ENCODE measurements at places on chromosomes 5 and 9.

DNA sequence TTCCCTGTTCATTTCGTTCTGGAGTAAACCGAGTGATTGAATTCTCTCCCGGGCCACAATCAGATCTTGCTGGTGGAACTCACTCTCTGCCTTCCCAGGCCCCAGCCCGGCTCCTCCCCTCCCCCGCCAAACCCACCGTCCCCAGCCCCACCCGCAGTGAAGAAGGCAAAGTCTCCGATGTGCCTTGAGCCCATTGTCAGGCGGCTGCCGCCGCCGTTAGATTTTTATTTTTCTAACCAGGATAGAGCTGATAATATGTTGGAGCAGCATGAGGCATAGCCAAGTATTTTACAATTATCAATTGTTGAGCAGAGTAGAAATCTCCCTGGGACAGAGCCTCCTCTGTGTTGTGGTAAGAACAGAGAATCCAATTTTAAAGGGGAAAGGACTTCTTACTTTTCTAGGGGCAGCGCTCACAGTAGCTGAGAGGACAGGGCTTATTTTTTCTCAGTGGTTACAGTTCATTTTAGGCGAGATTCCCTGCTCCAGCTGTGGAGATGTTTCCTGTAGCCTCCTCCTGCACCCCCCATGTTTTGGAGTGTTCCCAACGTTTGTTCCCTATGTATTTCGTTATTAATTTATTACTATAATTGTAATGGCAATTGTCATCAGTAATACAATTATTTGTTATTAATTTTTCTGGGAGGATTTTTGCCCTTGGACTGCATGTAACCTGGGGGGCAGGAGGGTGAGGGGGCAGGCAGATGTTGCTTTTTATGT lies 1.3 kb downstream of the PSAT1 start:
- no peaks in the 10 kb centered on the region for H3K27me3 ChIP-seq
- no peak overlapping the region for H3K27ac ChIP-seq
- peaks cover 19% of the 10 kb centered on the region for H3K4me1 ChIP-seq
- no peaks in the 10 kb centered on the region for H3K36me3 ChIP-seq
- no peak for DNase-seq

GRCh38 chr5:79395296-79395695 lies 118.6 kb downstream of the HOMER1 start:
- no peak overlapping the region for H3K27ac ChIP-seq
- H3K4me1 ChIP-seq = no peaks in the 10 kb centered on the region
- H3K27me3 ChIP-seq = no peaks in the 10 kb centered on the region
- no peaks in the 10 kb centered on the region for H3K36me3 ChIP-seq
- no peak overlapping the region for H3K4me3 ChIP-seq

- H3K4me3 ChIP-seq = no peak overlapping the region
- no peaks in the 10 kb centered on the region for H3K27me3 ChIP-seq
- DNase-seq = no peak
- no peaks in the 10 kb centered on the region for H3K4me1 ChIP-seq
- H3K36me3 ChIP-seq = no peaks in the 10 kb centered on the region
- H3K27ac ChIP-seq = no peak overlapping the region
Measured at GRCh38 chr5:17794201-17794600, 159.9 kb downstream of the TAF11L14 start.

GRCh38 chr9:21993893-21994555 lies at the start of gene CDKN2A:
Gene CDKN2A, minus strand, starts transcription at chr9:21994392.
- H3K27me3 ChIP-seq = peaks cover 12% of the 10 kb centered on the region
- no peaks in the 10 kb centered on the region for H3K4me1 ChIP-seq
- DNase-seq = peak; percentile 63
- H3K4me3 ChIP-seq = peak within 1 kb of the TSS; percentile 81
- no peaks in the 10 kb centered on the region for H3K36me3 ChIP-seq
- peak within 1 kb of the TSS; percentile 89 for H3K27ac ChIP-seq

Data from colonic mucosa (tissue), 4 donors.